ENCODE measurements at places on chromosomes 6 and 20.

DNA sequence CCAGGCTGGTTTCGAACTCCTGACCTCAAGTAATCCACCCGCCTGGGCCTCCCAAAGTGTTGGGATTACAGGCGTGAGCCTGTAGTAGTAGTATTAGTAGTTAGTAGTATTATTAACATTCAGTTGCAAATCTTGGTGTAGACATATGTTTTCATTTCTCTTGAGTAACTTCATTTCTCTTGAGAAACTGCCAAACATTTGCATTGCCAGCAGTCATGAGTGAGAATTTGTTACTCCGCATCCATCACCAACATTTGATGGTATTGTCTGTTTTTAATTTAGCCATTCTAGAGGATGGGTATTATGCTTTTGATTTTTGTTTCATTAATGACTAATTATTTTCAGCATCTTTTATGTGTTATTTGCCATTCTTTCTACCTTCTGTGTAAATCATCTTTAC, 1.5 kb upstream of the ERVFRD-1 start:
- no peak for DNase-seq

GRCh38 chr6:124445581-124445980, 516.7 kb upstream of the RNF217 start:
- DNase-seq: no peak

DNA sequence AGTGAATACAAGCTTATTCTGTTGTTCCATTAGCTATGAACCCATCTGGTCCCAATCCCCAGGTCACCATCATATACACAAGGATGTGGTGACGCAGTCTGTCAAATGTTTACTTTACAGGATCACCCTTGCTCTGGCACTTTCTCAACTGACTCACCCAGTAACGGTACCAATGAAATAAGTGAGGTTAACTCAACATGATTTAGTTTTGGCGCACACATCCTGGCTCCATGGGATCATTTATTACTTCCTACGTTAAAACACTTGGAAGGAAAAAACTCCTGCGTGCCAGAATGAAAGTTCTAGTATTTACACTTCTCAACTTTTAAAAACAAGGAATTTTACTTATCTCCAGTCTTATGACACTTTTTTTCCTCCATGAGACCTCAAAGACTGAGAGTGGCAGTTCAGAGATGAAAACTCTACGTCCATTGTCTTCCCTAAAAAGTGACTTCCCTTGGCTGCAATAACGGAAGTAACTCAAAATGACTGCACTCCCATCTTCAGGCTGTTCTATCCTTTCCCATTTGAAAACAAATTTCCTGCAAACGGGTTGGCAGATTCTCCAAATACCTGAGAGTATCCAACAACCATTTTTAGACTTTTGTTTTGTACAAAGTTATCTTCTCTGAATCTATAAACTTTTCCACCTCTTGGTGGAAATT, 15.9 kb downstream of the AGPAT4 start:
- no peak for DNase-seq

GRCh38 chr6:144178323-144178722, 28.0 kb downstream of the STX11 start:
- no peak for DNase-seq

GRCh38 chr20:35285806-35286076, 1.2 kb upstream of the EIF6 start:
- DNase-seq: no peak

- no peak for DNase-seq
Measured at GRCh38 chr6:136831873-136832562, 9.6 kb downstream of the PEX7 start.

GRCh38 chr6:138645976-138646640, 127.5 kb upstream of the CCDC28A start:
- no peak for DNase-seq

- no peak for DNase-seq
Measured at GRCh38 chr6:161477876-161478425, 204.1 kb upstream of the AGPAT4 start.

- DNase-seq: no peak
Measured at GRCh38 chr6:82616386-82617028, 252.9 kb downstream of the TPBG start.

GRCh38 chr6:40585651-40586269, 1.4 kb downstream of the LRFN2 start:
- no peak for DNase-seq

DNA sequence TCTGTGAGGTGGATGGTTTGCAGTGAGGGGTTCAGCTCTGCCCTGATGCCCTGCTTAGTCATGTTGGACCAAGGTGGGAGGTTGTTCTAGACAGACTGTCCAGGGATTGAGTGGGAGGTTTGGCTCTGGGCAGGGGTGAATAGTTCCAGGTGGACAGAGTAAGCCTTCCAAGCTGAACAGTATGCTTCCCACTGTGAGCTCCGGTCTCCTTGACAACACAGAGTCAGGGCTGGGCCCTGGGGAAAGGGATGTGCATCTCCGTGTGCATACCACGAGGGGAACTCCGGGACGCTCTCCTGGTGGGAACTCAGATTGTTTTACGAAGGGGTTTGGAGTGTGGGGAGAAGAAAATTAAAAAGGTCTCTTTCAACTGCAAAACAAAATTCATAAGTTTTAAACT, 174.7 kb downstream of the DHX35 start:
- no peak for DNase-seq

DNA sequence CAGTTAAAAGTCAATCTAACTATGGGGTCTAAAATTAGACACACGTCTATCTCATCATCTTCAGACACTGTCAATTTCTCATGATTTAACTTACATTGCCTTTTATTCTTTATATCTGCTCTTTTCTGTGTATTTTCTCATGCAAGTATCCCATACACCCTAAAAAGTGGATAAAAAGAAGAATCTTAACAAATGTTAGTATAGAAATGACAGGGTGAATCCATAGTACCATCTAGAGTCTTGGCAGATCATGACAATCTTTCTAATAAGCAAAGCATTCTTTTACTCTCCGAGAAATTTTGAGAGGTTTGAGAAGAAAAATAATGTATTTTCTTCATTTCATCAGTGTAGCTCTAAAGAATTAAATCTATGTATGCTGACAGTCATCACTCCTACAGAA, 382.7 kb downstream of the C6orf118 start:
- DNase-seq: no peak

GRCh38 chr6:138502546-138502945, 3.3 kb upstream of the NHSL1 start:
- no peak for DNase-seq

GRCh38 chr6:158161566-158162254, 6.4 kb downstream of the SERAC1 start:
- DNase-seq: no peak

DNA sequence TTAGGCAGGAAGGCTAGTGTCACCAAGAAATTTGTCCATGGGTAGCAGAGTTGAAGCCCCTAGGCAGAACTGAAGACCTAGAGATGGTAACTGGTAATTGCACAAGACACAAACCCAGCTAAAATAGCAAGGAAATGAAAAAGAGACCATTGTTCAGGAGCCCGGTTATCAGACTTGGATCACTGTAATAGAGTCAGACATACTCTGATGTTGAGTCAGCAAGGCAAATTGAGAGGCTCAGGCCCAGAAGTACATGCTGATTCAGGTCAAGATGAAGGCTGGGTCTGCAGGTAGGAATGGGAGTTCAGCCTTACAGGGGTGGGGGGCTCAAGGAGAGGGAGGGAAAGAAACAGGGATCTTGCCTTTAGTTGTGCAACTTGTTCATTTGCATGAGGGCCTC, 6.5 kb upstream of the TMEM242 start:
- DNase-seq: no peak

GRCh38 chr6:24455061-24455460, 34.3 kb downstream of the GPLD1 start:
- DNase-seq: no peak

DNA sequence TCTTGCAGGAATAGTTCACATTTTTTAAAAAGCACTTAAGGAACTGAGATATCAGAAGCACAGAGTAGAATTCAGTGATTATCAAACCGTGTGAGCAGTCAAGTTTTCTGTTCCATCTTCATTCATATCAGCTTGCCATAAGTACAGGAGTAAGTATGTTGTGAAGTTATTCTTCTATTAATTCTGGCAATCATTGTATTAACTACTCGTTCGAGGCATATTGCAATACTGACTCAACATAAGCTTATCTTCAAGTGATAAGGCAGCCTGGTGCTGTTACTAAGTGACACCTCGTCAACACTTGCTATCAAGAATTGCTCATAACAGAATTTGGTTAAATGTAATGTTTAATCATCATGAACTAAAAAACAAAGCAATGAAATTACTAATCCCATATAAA, 75.7 kb upstream of the SNX9 start:
- no peak for DNase-seq

DNA sequence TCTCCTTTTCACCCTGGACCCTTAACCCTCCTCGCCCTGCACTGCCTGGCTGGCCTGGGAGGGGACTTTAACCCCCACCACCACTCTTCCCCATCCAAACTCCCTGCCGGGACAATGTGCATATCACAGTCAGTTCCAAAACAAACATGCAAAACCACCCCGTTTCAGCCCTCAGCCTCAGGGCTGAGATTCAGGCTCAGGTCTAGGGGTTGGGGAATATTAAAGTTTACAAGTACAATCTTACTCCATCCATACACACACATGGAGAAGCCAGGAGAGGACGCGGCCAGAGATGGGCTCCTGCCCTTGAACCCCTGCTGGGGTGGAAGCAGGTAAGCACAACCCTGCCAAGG, 534 bp downstream of the KIAA1755 start:
- DNase-seq: no peak
